Pancreas (tissue), 10 donors: ENCODE measurements at places on chromosomes 2 and 18. TPM values are rescaled to one million over a fixed set of nuclear protein-coding genes. Genes with fewer than 3 reads are reported as not detected.

DAPL1 gene
- 7.1 TPM for total RNA-seq

GRCh38 chr18:60113396-60113795 lies 213.6 kb downstream of the PMAIP1 start:
- H3K4me3 ChIP-seq, result no peak overlapping the region
- no peak for DNase-seq
- no peaks in the 10 kb centered on the region for H3K27me3 ChIP-seq

- peak; percentile 49 for DNase-seq
- no peaks in the 10 kb centered on the region for H3K36me3 ChIP-seq
- H3K27me3 ChIP-seq, result no peaks in the 10 kb centered on the region
- peaks cover 5% of the 10 kb centered on the region for H3K4me1 ChIP-seq
Observed at GRCh38 chr2:240689975-240690374, 1.7 kb upstream of the AQP12A start.

- no peak for DNase-seq
- no peak overlapping the region for H3K4me3 ChIP-seq
- H3K4me1 ChIP-seq, result no peaks in the 10 kb centered on the region
- no peak overlapping the region for H3K27ac ChIP-seq
Observed at GRCh38 chr2:160308915-160309314, 108.8 kb upstream of the ITGB6 start.

NTSR2 gene
- not detected for total RNA-seq

LRRC30 gene
- not detected for total RNA-seq

GRCh38 chr2:73611867-73612266 lies 30.4 kb downstream of the NAT8 start:
- no peaks in the 10 kb centered on the region for H3K27me3 ChIP-seq
- H3K27ac ChIP-seq, result no peak overlapping the region
- DNase-seq, result no peak

DNA sequence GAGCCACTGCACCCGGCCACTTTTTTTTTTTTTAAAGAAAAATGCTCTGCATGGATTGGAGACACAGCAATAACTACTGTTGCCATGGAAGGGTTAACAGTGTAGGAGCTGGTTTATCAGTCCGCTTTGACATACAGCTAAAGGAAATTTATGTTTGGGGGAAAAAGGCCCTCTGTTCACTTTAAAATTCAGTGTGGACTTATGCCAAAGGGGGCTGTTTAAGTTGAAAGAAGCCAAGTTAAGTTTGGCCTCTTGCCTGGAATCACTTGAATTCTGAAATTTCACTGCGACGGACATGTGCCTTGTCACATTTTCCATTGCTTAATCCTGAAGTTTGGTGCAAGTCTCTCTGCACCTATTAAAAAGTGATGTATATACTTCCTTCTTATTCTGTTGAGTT lies 3.1 kb downstream of the KCNE4 start:
- no peak overlapping the region for H3K27ac ChIP-seq
- no peaks in the 10 kb centered on the region for H3K36me3 ChIP-seq
- H3K4me1 ChIP-seq, result peaks cover 7% of the 10 kb centered on the region

DNA sequence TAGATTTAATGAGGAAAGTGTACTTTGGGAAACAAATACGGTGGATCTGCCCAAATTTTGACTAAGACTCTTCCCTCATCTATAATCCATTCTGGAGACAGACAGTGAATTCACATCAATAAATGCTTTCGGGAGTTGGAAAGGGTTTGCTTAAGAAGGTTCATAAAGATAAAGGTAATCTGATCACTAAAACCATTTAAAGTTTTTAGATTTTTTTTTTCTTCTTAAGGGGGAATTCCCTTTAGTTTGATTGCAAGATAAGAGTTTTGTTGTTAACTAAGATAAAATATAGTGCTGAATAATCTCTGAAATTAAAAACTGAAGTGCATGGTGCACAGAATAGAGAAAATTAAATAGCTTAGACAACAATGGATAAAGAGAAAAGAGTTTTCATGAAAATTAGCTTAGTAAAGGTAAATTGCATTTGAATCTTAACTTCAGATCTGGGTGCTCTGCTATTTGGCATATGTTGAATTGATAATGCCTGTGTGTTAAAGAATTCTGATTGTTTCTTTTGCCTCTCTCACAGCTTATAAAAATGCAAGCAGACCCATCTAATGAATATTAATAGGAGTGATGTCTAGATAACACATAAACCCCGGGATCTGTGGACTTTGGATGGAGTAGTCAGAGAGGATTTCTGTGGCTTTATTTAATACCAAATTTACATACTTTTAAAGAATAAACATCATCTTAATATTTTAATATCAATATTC lies 100.8 kb downstream of the MEIS1 start:
- no peak overlapping the region for H3K4me3 ChIP-seq
- H3K36me3 ChIP-seq, result no peaks in the 10 kb centered on the region
- H3K4me1 ChIP-seq, result peaks cover 25% of the 10 kb centered on the region
- H3K27ac ChIP-seq, result no peak overlapping the region
- DNase-seq, result no peak
- no peaks in the 10 kb centered on the region for H3K27me3 ChIP-seq

- DNase-seq, result no peak
- H3K27ac ChIP-seq, result no peak overlapping the region
- H3K27me3 ChIP-seq, result no peaks in the 10 kb centered on the region
- no peak overlapping the region for H3K4me3 ChIP-seq
- no peaks in the 10 kb centered on the region for H3K36me3 ChIP-seq
- no peaks in the 10 kb centered on the region for H3K4me1 ChIP-seq
Observed at GRCh38 chr2:80128080-80128479, 176.5 kb downstream of the LRRTM1 start.

DNA sequence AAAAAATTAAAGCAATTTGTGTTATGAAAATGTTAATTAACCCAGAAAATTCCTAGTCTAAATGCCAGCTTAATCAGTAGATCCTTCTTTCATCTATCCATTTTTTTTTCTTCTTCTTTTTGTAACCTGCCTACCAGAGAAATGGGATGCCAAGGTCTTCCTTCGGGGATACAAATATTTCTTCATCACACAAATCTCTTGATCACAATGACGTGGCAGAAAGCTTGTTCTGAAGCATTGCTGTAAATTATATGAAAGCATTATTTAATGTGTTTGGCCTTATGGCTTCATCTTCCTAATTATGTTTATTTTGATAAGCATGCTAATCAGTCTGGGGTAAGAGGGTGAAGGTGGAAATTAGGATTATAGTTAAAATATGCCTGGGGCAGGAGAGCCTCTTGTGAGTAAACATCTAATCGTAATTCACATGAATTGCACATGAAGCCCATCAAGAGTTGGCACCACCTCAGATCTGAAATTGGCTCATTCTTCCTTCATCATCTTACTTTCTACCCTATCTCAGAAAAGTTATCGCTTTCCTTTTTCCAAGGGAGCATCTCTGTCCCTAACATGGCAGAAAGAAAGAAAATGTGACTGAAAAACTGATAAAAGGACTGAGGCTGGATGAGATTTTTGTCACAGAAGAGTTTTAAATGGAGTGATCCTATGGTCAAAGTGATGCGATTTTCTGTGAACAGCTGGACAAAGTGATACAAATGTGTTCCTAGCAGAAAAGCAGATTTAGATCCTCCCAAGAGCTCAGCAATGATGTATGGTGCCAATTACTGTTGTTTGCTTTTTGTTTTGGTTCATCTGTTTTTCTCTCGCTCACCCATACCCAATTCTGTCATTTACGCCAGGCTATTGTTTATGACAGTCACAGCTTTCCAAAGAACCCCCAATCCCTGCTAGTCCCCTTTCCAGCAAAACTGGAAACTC lies 76.9 kb upstream of the PMAIP1 start:
- H3K27ac ChIP-seq, result no peak overlapping the region
- no peak for DNase-seq
- no peaks in the 10 kb centered on the region for H3K36me3 ChIP-seq
- H3K4me3 ChIP-seq, result no peak overlapping the region
- H3K4me1 ChIP-seq, result no peaks in the 10 kb centered on the region
- H3K27me3 ChIP-seq, result no peaks in the 10 kb centered on the region
